Pons (tissue), 1 donor: ENCODE measurements at places on chromosomes 5 and 9.

DNA sequence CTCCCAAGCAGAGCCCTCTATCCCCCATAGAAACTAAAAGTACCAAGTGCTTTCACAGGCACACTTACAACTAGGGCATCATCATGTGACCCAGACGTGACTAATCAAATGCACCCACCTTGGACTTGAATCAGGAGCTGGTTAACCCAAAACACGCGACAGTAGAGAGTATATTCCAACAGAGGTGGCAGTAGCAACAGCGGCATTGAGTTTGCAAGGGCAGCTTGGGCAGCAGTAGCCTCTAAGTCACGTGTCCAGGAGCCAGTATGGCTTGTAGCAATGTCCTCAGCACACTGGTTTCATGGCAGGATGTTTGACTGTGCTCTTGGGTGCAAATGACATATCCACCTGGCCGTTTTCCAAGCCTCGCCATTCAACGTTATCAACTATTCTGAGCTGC, 73.4 kb upstream of the DNAH5 start:
- no peak for DNase-seq

GRCh38 chr9:135819905-135820304, 87.4 kb downstream of the CAMSAP1 start:
- no peak for DNase-seq

DNA sequence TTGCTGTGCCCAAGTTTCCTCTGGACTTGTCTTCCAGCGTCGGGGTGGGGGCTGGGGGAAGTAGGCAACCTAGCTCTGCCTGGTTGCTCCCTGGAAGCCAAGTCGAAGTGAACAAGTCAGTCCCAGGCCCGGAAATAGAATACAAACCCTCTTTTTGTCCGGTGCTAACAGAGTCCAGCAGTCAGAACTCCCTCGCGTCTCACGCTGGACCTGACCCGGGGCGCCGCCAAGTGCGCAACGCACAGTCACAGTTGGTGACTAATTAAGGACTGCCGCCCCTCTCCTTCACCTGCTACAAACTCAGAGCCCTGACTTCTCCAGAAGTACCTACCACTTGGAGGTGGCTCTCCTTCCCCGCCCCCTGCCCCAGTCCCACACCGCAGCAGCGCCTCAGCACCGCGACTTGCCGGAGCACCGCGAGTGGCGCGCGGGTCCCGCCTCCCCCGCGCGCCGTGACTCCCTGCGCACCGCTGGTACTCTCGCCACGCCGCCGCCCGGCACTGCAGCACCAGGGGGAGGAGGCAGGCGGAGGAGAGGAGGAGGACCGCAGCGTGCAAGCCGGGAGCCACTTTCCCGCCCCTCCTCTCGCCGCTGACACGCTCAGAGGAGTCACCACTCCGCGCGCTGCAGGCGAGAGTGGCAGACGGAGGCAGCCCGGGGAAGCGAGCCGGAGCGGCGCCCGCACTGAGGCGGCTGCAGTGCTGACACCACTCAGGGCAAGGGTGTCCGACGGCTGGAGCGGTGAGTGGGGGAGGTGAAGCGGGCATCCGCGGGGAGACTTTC, at the start of gene SV2C:
Gene SV2C, plus strand, starts transcription at position 612 of the 783 bp plus-strand sequence. CDS start 48,368 bp downstream, outside the sequence.
- DNase-seq = no peak

DNA sequence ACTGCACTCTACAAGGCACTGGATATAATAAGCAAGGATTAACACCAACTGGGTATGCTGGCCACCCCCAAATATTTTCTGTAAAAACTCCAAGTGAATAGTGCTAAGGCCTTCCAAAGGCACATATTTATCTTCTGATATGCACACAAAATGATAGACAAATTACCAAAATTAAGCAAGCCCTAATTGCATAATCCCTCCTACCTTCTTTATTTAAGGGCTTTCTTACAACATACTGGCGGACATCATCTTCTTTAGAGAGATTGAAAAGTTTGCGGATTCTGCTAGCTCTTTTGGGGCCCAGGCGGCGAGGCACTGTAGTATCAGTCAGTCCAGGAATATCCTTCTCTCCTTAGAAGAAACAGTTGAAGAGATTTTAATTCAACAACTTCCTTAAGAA, 1.9 kb downstream of the RPS6 start:
- no peak for DNase-seq

- no peak for DNase-seq
Observed at GRCh38 chr9:98517761-98518160, 191.0 kb downstream of the GABBR2 start.

DNA sequence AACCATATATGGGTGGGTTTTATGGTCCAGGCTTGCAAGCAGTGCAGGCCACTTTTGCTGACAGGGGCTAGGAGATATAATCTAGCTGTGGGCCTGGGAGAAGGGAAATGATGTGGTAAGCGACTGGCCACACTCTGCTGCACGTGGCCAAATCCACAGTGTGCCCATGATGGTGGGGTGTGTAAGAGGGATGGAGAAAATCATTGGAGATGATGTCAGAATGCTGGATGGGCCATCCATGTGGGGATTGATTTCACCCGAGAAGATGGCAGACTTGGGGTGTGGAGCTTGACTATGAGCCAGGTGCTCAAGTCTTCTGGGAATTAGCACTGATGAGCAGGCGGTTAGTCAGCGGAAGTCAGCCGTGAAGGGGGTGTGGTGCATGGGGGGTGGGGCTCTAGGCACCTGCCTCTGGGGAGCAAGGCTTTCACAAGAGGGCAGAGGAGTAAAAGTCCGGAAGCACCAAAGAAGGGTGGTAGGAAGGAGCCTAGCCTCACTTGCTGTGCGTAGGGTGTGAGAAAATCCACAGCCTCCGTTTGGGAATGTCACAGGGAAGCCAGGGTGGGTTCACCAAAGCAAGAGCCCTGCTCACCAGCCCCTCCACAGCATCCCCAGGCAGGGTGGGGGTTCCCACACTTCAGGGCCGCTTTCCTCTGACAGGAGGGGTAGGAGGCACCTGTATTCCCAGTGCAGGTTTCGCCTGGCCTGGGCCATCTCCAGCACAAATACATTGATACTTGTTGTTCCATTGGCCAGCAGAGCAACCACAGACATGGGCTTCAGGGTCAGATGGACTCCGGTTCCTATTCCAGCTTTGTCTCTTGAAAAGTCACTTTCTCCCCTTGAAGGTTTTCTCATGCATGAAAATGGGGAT, 44.5 kb upstream of the ANGPTL2 start:
- no peak for DNase-seq

DNA sequence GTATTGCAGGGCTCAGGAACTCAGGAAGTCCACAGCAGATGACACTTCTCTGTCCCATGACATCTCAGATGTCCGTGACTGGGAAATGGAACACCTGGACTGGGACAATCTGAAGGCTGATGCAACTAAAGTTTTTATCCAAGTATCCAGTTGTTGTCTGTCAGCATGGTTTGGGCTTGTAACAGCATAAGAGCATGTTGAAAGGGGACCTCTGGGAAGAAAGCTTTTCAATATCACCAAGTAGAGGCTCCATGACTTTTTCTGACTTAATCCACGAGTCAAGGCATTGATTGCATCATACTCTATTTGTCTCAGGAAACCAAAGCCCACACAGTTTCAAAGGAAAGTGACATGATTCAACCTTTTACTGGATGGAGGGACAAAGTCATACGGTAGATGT, 807.7 kb downstream of the MTRR start:
- DNase-seq = no peak

DNA sequence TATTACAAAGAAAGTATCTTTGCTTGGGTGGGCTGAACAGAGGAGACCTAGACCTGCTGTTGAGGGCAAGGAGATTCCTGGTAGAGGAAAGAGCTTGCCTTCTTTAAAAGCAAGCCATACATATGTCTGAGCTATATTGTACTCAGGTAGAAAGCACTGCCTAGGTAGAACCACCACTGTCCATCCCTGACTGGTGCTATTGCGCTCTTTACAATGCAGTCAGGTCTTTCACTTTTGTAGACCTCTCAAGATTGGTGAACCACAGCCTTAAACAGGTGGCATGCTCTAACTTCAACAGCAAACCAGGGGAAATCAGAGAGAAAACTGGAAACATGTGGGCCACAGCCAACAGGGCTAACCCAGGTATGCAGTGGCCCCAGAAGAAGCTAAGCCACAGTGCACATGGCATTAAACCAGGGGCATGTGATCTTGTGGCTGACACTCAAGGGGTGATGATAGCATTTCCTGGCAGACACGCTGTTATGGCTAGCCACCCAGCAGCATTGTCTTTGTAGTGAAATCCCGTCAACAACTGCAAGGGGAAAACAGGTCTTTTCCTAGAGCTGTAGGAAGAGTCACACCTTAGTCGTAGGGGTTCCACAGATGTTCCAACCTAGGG, 253.9 kb upstream of the PCSK5 start:
- no peak for DNase-seq

DNA sequence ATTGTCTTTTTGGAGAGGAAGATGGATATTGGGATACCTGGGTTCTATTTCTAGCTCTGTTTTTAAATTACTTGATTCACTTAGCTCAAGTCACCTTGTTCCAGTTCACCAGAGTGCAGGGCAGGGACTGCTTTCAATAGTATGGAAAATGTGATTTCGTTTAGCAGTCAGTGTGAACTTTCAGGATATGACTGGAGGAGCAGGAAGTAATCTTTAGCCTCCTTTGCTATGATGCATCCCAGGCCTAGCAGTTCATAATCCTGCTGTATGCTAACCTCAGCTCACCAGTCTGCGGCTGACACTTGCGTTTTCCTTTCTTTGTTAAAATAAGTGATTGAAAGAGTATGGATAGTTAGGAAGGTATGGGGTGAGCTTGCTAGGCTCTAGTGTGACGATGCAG, 169.7 kb downstream of the ARHGAP26 start:
- DNase-seq = no peak

GRCh38 chr9:95991326-95991725, 115.8 kb downstream of the ERCC6L2 start:
- DNase-seq = peak; percentile 50

DNA sequence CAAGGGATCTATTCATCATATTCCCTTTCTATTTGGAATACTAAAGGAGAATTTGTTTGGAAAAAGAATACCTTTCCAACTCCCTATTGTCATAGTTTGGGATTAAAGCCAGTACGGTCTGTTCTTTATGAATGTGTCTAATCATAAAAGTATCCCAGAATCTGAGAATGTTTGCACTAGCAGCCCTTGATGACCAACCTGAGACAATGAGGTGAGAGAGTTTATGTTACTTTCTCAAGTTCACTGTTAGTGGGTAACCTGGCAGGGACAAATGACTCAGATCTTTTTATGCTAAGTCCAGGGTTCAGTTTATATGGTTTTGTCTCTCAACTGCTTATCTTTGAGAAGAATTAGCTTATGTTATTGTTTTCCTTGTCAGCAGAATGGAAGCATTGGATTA, 25.3 kb upstream of the TLR4 start:
- DNase-seq = no peak

DNA sequence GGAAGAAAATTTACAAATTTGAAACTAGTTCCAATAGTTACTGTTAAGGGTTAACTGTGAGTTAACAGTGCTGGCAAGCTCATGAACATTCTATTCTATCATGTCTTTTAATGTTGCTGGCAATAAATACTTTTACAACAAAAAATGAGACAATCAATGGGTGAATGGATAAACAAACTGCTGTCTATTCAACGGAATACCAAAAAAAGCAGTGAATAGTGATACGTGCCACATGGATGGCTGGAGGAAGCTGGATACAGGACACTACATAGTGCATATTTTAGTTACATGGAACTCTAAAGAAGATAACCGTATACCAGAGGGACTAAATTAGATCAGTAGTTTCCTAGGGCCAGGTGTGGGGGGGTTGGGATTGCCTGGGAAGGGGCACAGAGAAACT, 155.8 kb upstream of the RETREG1 start:
- no peak for DNase-seq

- DNase-seq = no peak
Observed at GRCh38 chr5:115313052-115313451, 16.6 kb upstream of the CCDC112 start.

DNA sequence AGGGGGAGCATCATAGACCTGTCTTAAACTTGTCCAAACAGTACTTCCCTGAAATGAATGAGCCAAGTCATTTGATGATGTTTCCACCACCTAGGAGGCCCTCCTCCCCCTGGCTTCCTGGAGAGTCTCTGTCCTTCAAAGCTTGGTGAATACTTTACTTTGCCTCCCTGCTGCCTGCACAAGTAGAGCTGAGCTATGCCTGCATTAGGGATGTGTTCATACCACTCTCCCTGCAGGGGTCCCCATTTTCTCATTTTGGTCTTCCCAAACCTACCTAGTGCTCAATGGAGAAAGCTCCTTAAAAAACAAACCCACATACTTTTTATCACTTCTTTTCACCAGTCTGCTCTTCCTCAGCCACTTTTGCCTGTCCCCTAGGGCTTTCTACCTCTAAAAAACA, 7.7 kb downstream of the CCNI2 start:
- DNase-seq = peak; percentile 71
